Astrocyte (in vitro differentiated cells and primary cell): ENCODE measurements at places on chromosomes 13 and 19. TPM values are rescaled to one million over a fixed set of nuclear protein-coding genes. Genes with fewer than 3 reads are reported as not detected.

DNA sequence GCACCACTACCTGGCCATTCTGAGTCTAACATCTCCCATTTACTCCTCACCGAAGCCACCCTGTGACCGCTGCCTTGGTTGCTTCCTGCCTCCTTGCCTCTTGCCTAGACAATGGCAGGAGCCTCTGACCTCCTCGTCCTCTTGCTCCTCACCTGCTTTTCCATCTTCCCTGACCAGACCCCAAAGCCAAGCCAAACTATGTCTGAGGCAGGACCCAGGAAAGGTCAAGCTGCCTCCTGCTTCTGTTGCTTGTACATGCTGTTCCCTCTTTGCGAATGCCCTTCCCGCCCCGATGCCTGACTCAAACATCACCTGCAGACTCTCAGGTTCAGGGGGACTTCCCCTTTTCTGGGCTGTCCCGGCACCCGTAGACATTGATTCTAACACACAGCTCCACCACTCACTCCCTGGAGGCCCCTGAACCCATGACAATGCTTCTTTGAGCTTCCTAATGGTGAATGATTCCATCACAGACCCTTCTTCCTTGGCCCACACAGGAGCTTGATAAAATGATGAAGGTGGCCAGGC lies 60.8 kb downstream of the F2RL3 start:
- DNase-seq: no peak
- no peaks in the 10 kb centered on the region for H3K36me3 ChIP-seq
- H3K4me3 ChIP-seq: no peak overlapping the region

- no peak overlapping the region for H3K27ac ChIP-seq
- no peak for DNase-seq
- no peaks in the 10 kb centered on the region for H3K27me3 ChIP-seq
- H3K4me1 ChIP-seq: no peaks in the 10 kb centered on the region
These were observed 72.1 kb downstream of the RNASEH2B start for GRCh38 chr13:50981686-50982085.

- DNase-seq: peak; percentile 90
- H3K27me3 ChIP-seq: no peaks in the 10 kb centered on the region
- H3K4me1 ChIP-seq: peaks cover 59% of the 10 kb centered on the region
- peaks cover 31% of the 10 kb centered on the region for H3K36me3 ChIP-seq
- H3K4me3 ChIP-seq: peak overlapping the region; percentile 26
These were observed 19.6 kb upstream of the EPHX3 start for GRCh38 chr19:15251749-15252397.

- H3K27me3 ChIP-seq: no peaks in the 10 kb centered on the region
- DNase-seq: peak; percentile 54
- H3K36me3 ChIP-seq: no peaks in the 10 kb centered on the region
These were observed 223.6 kb downstream of the FOXO1 start for GRCh38 chr13:40442826-40443225.

DNA sequence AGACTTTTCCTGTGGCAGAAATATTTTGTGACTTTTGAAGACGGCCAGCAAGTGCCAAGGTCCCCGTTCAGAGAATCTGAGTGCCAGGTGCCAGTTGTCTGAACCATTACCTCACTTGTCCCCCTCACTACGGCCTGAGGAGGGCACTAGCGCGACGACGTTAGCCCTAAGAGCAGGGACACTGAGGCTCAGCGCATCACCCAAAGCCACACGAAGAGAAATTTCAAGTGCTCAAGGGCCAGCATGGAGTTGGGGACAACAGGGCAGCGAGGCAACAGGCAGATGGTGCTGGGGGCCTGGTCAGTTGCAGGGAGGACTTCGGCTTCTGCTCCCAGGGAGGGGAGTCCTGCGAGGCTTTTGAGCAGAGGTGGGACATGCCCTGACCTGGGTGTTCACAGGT lies 9.5 kb upstream of the TYK2 start:
- no peak overlapping the region for H3K4me3 ChIP-seq
- H3K27ac ChIP-seq: no peak overlapping the region
- no peaks in the 10 kb centered on the region for H3K4me1 ChIP-seq
- H3K36me3 ChIP-seq: peaks cover 18% of the 10 kb centered on the region

DNA sequence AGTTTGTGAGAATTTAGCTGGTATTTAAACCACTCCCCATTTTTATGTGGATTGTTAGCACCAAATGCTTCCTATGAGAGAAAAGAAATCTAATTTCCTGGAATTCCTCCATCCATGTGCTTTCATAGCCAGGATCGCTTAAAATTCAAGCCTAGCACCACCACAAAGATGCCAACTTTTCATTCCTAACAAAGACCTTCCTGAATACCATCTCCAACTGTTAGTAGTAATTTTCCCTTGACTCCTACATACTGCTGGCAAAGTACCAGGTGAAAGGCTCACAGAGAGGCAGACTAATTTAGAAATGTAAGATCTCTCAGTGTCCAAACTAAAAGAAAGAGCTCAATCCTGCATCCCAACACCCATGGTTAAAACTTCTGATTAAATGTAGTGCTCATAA lies 386.3 kb downstream of the KCTD12 start:
- H3K27me3 ChIP-seq: peaks cover 17% of the 10 kb centered on the region
- H3K27ac ChIP-seq: no peak overlapping the region
- H3K4me3 ChIP-seq: no peak overlapping the region
- H3K36me3 ChIP-seq: no peaks in the 10 kb centered on the region
- no peak for DNase-seq
- H3K4me1 ChIP-seq: no peaks in the 10 kb centered on the region

- H3K27ac ChIP-seq: no peak overlapping the region
- peaks cover 6% of the 10 kb centered on the region for H3K4me1 ChIP-seq
- H3K27me3 ChIP-seq: no peaks in the 10 kb centered on the region
- peak; percentile 68 for DNase-seq
These were observed 36.3 kb downstream of the ELF1 start for GRCh38 chr13:40982772-40983171.

GRCh38 chr13:46748300-46748699 lies 48.7 kb downstream of the ESD start:
- peaks cover 32% of the 10 kb centered on the region for H3K4me1 ChIP-seq
- no peaks in the 10 kb centered on the region for H3K27me3 ChIP-seq
- peaks cover 13% of the 10 kb centered on the region for H3K36me3 ChIP-seq
- no peak for DNase-seq
- no peak overlapping the region for H3K27ac ChIP-seq

DNA sequence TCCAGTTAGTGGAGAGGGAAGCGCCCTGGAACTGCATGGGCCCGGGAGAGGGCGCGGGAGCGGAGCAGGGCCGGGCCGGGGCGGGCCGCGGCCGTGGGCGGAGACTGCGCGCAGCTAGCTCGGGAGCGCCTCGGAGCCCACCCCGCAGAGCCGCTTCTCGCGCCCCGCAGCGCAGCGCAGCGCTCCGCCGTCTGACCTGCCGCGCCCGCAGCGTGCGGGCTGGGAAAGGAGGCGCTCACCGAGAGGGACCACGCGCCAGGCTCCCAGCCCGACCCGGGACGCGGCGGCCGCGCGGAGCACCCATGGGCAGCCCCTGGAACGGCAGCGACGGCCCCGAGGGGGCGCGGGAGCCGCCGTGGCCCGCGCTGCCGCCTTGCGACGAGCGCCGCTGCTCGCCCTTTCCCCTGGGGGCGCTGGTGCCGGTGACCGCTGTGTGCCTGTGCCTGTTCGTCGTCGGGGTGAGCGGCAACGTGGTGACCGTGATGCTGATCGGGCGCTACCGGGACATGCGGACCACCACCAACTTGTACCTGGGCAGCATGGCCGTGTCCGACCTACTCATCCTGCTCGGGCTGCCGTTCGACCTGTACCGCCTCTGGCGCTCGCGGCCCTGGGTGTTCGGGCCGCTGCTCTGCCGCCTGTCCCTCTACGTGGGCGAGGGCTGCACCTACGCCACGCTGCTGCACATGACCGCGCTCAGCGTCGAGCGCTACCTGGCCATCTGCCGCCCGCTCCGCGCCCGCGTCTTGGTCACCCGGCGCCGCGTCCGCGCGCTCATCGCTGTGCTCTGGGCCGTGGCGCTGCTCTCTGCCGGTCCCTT lies at the start of gene MLNR:
Gene MLNR, plus strand, starts transcription at position 303 of the 820 bp plus-strand sequence. Its CDS starts 0 bp downstream, at position 303.
- H3K27ac ChIP-seq: no peak within 1 kb of the TSS
- H3K36me3 ChIP-seq: no peaks in the 10 kb centered on the region
- peaks cover 78% of the 10 kb centered on the region for H3K27me3 ChIP-seq
- H3K4me3 ChIP-seq: peak within 1 kb of the TSS; percentile 43
- DNase-seq: peak; percentile 17

- H3K36me3 ChIP-seq: peaks cover 11% of the 10 kb centered on the region
- no peak overlapping the region for H3K4me3 ChIP-seq
- H3K27ac ChIP-seq: no peak overlapping the region
- no peak for DNase-seq
- no peaks in the 10 kb centered on the region for H3K4me1 ChIP-seq
These were observed 3.1 kb upstream of the TMEM86B start for GRCh38 chr19:55231391-55232285.

- H3K27ac ChIP-seq: no peak overlapping the region
- DNase-seq: no peak
- H3K27me3 ChIP-seq: no peaks in the 10 kb centered on the region
- H3K36me3 ChIP-seq: peaks cover 41% of the 10 kb centered on the region
- peaks cover 19% of the 10 kb centered on the region for H3K4me1 ChIP-seq
These were observed 7.2 kb downstream of the DAPK3 start for GRCh38 chr19:3963458-3964255.

DNA sequence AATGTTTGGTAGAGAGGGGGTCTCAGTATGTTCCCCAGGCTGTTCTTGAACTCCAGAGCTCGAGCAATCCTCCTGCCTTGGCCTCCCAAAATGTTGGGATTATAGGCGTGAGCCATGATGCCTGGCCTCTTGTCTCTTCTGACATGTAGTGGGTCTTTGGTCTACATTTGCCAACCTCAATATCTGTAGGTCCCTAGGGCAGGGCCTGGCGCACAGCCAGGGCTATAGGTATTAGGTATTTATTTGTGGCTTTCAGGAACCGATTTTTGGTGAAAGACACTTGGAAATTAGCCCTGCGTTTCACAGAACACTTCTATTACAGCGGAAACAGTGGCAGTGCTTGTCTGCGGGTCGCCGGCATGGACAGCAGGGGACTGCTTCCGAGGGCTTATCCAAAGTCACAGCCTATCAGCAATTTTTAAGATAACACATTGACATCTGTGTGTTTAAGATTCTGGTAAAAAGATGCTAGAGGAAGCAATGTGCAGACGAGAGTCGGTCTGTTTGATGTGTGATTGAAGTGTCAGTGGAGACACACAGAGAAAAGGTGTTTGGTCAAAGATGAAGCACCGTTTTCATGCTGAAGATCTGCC lies 14.5 kb downstream of the ZNF536 start:
- H3K36me3 ChIP-seq: no peaks in the 10 kb centered on the region
- no peak for DNase-seq
- H3K27ac ChIP-seq: no peak overlapping the region
- H3K4me3 ChIP-seq: no peak overlapping the region
- no peaks in the 10 kb centered on the region for H3K4me1 ChIP-seq
- H3K27me3 ChIP-seq: no peaks in the 10 kb centered on the region

Gene PRTN3
- total RNA-seq: not detected in 2 replicates

Gene SLC25A41
- 0.55 and 0.75 TPM in 2 replicates for total RNA-seq

Gene SUGP1
- 48.5 and 59.1 TPM in 2 replicates for total RNA-seq

Gene ZNF283
- total RNA-seq: 10.1 and 11.9 TPM in 2 replicates

Gene ZNF45
- total RNA-seq: 13.8 and 15.8 TPM in 2 replicates

Gene NOVA2
- total RNA-seq: 10.7 and 11.1 TPM in 2 replicates

Gene LILRB1
- not detected in 2 replicates for total RNA-seq
